ENCODE measurements at places on chromosomes 12 and 14. TPM values are rescaled to one million over a fixed set of nuclear protein-coding genes. Genes with fewer than 3 reads are reported as not detected.

DNA sequence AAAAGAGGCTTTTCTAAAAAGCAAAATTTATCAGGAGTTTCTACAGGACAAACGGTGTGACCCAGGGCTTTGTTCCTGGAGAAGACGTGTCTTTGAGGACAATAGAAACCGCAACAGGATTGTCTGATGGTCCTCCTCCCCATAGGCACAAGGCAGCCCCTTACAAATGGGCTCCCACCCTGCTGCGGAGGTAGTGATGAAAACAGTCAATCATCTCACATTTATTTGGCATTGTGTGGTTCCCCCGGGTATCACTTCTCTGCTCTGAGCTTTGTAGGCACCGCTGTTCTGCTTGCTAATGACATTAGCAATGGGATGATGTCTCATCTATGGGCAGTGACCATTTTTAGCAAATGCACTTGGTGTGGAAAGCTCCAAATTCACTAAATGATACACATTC is 155.5 kb upstream of the TMPO start:
- DNase-seq: no peak

FGF23 gene
- polyA plus RNA-seq: 0.06 TPM

GRCh38 chr12:87169010-87169409 is 860.2 kb downstream of the C12orf50 start:
- no peak for DNase-seq

DNA sequence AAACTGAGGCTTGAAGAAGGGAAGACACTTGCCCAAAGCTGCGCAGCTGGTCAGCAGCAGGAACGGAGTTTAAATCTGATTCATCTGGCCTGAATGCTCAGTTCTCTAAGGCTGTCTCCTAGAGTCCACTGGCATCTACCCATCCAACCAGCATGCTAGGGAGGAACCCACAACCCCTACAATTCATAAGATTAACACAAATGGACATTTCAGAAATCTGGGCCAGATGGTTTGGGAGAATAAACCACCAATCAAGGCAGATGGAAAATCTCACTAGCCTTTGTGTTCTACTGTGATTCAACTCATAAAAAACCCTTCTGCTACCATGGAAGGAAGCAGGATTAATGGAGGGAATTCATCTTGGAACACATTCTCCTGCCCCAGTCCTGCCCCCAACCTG is 67.8 kb downstream of the WSCD2 start:
- DNase-seq: no peak

GRCh38 chr12:12441843-12442461 is 85.1 kb downstream of the BORCS5 start:
- no peak for DNase-seq

DNA sequence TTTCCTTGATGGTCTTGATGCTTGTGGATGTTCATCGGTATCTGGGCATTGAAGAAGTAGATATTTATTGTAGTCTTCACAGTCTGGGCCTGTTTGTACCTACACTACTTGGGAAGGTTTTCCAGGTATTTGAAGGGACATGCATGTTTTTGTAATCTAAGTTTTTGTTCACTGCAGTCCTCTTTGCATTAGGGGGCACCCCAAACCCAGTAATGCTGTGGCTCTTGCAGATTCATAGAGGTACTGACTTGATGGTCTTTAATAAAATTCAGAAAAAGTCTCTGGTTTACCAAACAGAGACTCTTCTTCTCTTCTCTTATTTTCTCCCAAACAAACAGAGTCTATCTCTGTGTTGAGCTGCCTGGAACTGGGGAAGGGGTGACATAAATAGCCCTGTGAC is 150.9 kb upstream of the SLC16A7 start:
- no peak for DNase-seq

- no peak for DNase-seq
These were observed 163.6 kb upstream of the PLEKHG7 start for GRCh38 chr12:92539110-92539749.

CLEC4D gene
- polyA plus RNA-seq: 0.29 TPM

GRCh38 chr14:63897721-63898163 is 44.9 kb downstream of the SYNE2 start:
- DNase-seq: no peak

- DNase-seq: no peak
These were observed 903.7 kb upstream of the USP15 start for GRCh38 chr12:61356485-61356884.

GRCh38 chr12:52285172-52285745 is 6.1 kb downstream of the KRT81 start:
- DNase-seq: no peak
